ENCODE measurements at places on chromosomes 4 and X.

DNA sequence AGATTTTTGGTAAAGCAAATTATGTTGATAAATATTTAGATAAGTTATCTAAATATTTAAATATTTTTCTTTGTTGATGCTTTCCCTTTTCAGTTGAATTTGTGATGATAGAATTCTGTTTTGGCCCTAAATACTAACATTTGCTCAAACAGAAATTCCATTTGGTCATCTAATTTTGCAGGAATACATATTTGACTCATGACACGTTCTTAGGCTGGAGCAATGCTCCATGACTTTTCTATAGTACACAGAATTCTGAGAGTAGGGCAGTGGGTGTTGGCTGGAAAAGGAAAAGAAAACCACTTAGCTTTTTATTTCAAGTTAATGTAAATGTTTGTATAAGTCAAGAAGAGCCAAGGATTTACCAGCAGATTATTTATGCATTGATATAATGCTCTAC, 58.6 kb upstream of the GK2 start:
- DNase-seq = no peak

DNA sequence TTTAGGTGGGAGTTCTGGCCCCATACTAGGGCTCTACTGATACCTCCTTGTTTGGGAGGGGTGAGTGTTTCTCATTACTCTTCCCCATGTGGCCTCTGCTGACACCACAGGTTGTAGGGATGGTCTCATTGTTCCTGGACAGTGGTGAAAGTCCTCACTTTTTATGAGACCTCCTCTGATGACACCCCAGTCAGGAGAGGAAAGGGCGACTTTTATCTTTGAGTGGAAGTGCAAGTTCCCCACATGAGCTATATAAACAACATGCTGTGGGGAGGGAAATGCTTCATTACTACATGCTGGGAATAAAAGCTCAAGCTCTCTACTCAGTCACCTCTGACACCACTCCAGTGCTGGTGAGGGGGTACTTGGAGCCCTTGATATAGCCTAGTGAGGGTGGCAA, 29.5 kb upstream of the MAGEA6 start:
- DNase-seq = no peak

DNA sequence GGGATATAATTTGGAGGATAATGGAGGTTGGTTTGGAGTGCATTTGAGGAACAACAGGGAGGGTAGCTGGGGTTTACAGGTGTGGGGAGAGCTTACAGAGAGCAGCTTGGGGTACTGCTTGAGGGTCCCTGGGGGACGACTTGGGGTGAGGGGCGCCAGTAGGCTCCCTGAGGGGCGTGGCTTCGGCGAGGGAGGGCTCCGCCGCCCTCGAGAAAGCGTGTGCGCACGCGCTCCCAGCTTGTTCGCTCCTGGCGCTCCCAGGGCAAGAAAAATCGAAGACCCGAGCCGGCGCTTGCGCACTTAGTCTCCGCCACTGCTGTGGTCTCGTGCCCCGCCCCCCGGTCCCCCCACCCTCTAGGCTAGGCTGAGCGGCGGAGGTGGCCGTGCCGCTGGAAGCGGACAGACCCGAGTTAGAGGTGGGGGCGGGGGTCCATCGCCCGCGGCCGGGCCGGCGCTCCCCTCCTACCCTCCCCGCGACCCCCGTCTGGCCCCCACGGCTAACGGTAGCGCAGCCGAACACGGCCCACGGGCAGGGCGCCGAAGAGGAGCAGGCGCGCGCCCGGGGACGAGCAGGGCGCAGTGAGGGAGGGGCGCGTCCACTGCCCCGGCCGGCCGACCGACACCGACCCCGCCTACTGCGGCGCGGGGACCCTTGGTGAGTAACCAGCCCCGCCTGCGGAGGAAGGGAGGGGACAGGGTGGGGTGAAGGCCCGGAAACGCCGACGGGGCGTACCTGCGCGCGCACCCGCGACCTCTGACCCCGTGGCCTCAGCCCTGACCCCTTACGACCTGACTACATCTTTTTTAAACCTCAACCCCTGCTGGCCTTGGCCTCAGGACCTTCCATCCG, 5.4 kb upstream of the CCDC120 start:
- peak; percentile 34 for DNase-seq

GRCh38 chrX:125005863-125006262, 313.8 kb upstream of the TEX13C start:
- DNase-seq = no peak

- no peak for DNase-seq
These were observed 32.3 kb upstream of the ZFX start for GRCh38 chrX:24117258-24117657.

DNA sequence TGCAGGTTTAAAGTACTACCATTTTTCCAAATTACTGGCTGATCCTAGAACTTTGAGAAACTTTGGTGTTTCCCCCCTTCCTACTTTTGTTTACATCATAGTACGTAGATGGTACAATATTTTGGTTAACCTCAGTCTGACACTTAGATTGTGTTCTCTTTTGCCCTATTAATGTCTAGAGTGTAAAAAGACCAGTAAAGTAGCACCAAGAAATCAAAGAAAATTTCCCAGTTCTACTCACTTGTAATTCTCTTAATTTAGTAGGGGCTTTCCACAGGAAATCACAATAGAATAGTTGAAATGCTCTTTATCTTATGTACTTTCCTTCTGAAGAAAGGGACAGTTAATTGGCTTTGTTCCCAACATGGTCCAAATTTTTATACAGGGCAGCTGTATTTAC, 51.6 kb downstream of the NFKB1 start:
- no peak for DNase-seq

DNA sequence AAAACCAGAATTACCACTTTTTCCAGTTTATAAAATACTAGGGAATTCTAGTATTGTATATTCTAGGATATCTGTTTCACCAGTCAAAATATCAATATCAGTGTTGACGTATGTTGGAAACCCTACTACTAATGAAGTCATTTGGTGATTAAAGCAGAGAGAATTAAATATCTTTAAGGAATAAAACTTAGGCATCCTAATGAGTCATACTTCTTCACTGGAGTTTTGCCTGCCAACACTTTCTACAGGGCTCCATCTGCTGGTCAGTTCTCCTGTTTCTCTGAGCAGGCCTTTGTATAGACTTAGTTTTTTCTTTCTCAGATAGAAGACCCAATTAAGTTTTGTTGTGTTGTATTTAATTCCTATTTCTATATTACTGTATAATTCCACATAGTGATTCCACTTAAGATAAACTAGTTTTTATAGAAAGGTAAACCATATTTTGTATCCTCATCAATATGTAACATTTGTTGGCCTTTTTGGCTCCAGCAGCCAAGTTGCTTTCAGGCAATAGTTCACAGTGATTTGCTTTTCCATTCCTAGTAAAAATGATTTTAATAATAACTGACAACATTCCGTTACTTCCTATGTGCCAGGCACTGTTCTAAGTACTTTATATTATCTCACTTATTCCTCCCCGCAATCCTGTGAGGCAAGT, 3.5 kb downstream of the AP1AR start:
- peak; percentile 18 for DNase-seq

- DNase-seq = no peak
These were observed 15.1 kb downstream of the MCF2 start for GRCh38 chrX:139692908-139693307.

DNA sequence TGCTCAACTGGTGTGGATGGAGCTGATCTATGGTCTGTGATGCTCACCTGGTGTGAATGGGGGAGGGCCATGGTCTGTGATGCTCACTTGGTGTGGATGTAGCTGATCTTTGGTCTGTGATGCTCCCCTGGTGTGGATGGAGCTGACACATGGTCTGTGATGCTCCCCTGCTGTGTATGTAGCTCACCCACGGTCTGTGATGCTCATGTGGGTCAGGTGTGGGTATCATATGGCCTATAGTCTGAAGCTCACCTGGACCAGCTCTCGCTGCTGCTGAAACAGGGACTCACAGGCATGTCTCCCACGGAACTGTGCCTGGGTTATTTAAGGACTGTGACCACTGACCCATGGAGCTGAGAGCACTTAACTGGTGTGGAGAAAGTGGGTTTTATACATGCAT, 109.7 kb downstream of the CRLF2 start:
- DNase-seq = no peak

- DNase-seq = no peak
These were observed 196.2 kb downstream of the CBR4 start for GRCh38 chr4:168813890-168814289.

GRCh38 chr4:164876700-164877324, at the start of gene APELA:
Gene APELA (plus strand): TSS chr4:164877178. CDS start chr4:164877332, 154 bp downstream.
- no peak for DNase-seq

DNA sequence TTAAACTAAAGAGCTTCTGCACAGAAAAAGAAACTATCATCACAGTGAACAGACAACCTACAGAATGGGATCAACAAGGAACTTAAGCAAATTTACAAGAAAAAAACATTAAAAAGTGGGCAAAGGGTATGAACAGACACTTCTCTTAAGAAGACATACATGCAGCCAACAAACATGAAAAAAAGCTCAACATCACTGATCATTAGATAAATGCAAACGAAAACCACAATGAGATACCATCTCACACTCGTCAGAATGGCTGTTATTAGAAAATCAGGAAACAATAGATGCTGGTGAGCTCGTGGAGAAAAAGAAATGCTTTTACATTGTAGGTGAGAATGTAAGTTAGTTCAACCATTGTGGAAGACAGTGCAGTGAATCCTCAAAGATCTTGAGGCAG, 27.8 kb downstream of the PAPSS1 start:
- no peak for DNase-seq

DNA sequence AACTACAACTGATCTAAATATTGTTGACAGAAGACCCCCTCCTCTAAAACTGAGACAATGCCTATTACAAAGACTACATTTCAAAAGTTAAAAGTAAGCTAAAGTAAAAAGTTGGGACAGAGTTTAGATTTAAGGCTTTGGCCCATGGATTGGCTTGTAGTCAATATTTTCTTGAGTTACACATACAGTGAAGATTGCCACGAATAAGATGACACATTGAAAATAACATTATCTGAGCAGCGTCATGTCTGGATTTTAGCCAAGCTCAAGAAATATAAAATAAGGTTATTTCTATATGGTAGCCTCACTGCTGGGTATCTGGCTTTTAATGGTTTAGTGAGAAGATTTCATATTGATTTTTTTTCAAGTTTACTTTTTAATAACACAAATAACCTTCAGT, 266.2 kb upstream of the LDB2 start:
- DNase-seq = no peak

- no peak for DNase-seq
These were observed 20.9 kb downstream of the SGMS2 start for GRCh38 chr4:107845681-107846080.

GRCh38 chr4:124708517-124709300, 3.8 kb downstream of the ANKRD50 start:
- no peak for DNase-seq

DNA sequence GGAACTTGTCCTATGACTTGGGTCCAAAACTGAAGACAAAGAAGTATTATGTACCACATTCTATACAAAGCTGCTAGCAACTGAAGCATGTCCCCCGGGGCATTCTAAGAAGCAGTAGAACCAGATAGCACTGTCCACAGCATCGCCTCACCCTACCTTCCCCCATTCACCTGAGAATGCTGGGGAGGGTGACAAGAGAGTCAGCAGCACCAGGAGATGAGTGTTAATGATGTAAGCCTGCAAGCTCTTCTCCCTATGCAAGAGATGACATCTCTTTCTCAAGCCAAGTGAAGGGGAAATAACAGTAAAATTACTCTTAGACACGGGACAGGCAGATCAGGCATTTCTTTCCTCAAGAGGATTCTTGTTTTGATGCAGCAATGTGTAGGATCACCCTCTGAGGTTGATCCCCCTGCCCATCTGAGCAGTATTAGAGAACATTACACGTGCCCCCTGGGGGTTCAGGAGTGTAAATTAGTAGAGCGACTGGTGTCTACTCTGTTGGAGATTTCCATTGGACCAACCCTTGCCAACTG, 13.9 kb upstream of the TLR1 start:
- DNase-seq = no peak

DNA sequence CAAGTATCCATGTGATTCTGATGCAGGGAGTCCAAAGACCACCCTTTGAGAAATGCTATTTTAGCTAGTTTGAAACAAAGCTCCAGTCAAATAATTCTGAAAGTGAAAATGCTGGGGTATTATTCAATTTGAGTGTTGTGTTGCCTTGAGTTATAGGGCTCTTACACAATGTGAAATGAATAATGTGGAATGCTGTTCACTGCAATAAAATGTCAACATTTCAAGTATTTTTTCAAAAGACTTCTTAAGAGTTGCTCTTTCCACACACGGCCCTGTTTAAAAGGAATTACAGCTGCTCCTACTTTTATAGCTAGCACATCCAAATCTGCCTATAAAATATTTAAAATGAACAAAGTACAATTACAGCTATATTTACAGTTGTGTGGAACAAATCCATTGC, 27.5 kb upstream of the PLS3 start:
- no peak for DNase-seq

- no peak for DNase-seq
These were observed 43.5 kb downstream of the ASIC5 start for GRCh38 chr4:155822572-155822971.

DNA sequence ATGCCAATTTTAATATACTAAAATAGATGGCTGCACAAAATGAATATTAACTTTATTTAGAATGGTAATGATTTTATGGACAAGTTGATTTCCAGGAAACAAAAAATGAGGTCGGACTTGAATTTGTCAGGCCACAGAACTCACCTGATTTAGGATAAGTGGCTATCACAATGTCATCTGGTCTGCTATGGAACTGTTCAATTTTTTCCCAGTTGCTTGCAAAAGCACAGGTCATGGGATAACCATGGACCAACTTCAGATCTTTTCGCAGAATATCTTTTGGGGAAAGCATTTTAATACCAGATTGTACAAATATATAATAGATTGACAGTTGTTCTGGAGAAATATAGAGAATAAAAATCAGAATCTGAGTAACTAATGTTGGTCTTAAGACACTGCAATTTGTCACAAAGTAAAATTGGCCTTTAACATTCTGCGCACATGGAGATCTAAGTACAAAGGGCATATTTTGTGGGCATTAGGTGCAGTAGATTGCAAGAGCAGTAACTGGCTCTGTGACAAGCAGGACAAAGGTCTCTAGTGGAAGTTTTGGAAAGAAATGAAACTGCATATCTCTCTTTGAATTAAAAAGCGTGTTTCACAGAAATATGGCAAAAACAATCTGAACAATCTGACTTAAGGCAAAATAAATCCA, 5.4 kb downstream of the SULT1B1 start:
- no peak for DNase-seq

GRCh38 chr4:103936653-103937145, 216.9 kb upstream of the TACR3 start:
- no peak for DNase-seq

DNA sequence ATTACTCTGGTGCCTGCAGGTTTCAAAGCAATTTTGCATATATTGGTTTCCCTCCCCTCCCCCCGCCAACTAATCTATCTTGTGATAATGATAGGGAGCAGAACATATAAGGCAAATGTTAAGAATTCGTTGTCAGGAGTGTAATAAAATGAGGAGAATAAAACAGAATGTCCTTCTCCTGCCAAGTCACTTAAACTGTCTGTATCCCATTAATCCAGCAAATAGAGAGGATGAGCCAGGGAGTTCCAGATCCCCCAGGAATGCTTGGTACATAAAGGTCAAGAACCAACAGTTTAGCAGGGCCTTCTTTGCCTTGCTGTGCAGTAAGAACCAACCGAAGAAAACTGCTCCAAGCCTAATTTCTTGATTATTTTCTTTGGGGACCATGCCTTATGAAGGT, 141.4 kb downstream of the AMELX start:
- no peak for DNase-seq

- peak; percentile 3 for DNase-seq
These were observed 140.6 kb upstream of the SCML1 start for GRCh38 chrX:17596546-17597205.

- DNase-seq = no peak
These were observed 33.6 kb upstream of the MXD4 start for GRCh38 chr4:2295500-2295899.
